Stimulated activated CD4-positive, alpha-beta T cell treated with anti-CD3 and anti-CD28 coated beads, Interleukin-12 subunit alpha, Interleukin-12 subunit beta, amount 100 ng/mL, for 48 hours (primary cell): ENCODE measurements at places on chromosomes 3 and 15.

GRCh38 chr3:116607205-116607604 lies 102.4 kb upstream of the TUSC7 start:
- DNase-seq: no peak

- no peak for DNase-seq
These were observed 1.0 kb upstream of the DLL4 start for GRCh38 chr15:40927873-40928806.

GRCh38 chr15:89963301-89964231 lies 37.6 kb upstream of the ZNF710 start:
- DNase-seq: no peak

DNA sequence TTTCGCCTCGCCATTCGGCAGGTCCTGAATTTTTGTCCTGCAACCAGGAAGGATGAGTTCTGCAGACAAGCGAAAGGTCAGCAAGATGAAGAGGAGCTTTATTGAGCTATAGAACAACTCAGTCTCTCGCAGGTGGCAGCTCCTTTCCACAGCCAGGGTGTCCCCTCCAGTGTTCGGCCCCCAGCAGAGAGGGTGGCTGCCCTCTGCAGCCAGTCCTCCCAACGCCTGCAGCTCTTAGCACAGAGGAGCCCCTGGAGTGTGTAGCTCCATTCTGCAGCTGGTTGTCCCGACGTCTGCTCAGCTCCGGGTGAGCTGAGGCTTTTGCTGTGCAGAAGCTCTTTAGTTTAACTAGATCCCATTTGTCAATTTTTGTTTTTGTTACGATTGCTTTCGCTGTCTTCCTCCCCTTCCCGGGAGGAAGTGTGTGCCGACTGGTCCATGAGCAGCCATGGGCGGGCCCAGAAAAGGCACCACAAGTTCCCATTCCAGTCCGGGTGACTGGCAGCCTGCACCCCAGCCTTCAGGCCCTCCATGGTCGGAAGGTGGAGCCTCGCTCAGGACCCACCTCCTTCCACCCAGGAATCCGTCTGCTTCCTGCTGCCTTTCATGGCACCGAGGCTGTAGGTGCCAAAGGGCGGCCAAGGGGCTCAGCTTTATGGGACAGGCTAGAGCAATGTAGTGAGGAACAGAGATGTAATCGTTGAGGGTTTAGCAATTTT lies 497.8 kb upstream of the CNTN4 start:
- no peak for DNase-seq

DNA sequence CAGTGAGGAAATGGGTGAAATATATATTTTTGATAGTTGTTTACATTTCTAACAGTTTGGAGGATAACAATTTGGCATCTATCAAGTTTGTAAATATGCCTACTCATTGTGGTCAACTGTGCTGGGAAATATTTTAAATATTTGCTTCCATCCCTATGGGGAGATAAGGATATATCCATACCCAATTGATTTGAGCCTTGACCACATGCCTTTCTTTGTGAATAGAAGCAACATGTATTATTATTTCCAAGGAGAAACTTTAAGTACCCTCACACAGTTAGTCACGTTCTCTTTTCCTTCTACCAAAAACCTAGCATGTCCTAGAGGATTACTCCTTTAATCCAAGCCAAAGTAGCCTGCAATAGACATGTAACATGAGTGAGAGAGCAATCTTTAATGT lies 245.4 kb upstream of the CBLB start:
- DNase-seq: no peak

DNA sequence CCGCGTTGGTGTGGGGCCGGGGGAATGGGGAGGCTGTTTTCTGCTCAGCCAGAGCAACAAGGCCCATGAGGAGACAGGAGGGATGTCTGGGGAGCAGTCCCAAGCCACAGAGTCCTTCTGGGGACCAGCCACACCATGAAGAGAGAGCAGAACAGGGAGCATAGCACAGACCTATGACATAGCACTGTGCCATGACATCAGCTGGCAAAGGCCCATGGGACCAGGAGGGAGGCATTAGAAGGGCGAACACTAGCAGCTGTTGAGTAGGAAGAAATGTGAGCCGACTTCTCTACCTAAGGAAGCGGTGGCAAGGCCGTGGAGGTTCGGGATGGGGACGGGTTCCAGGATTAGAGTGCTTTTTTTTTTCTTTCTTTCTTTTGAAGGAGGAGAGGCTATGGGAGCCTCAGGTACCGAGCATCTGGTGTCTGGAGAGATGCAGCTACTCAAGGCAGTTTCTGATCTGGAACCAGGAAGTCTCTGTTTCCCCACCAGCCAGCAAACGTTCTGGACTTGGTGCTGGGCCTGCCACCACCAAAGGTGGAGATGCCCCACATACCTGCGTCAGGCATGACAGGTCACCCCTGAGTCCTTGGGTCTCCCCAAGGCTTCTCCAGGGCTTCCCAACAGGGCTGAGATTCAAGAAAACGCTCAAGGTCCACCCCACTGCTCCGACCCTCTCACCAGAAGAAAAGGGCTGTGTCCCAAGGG lies 77.3 kb upstream of the CGNL1 start:
- no peak for DNase-seq

- DNase-seq: no peak
These were observed 175.0 kb upstream of the PFN2 start for GRCh38 chr3:150145659-150146058.

DNA sequence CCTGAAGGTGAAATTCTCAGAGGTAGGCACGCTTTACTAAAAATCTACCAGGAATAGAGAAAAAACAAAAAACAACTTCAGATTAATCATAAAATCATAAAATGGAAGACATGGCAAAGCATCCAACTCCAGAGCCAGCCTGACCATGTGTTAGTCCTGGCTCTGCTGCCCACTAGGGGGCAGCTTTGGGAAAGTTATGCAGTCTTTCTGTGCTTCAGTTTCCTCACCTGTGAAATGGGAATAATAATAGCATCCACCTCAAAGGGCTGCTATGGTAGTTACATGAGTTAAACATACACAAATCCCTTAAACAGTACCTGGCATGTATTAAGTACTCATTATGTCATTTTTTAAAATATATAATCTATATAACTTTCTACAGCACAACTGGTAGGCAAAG lies 52.3 kb downstream of the WNT5A start:
- DNase-seq: no peak

- DNase-seq: no peak
These were observed 6.9 kb downstream of the GALNT15 start for GRCh38 chr3:16181361-16181760.

- DNase-seq: no peak
These were observed 12.5 kb downstream of the DOCK3 start for GRCh38 chr3:50687127-50687751.

DNA sequence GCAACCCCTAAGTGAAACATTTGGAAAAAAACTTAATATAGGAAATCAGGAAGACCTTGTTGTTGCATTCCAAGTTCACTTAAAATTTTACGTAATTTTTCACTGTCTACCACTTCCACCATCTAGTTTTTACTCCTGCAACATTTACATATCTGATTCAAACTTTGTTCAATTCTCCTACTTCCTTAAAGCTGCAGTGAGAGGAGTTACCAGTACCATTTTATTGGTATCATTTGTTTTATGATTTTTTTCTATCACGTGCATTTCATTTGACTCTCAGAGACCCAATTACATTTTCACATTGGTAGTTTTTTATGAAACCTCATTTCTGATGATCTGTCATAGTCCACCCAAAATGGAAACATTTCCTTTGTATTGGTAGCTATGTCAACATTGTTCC lies 284.9 kb upstream of the MDFIC2 start:
- no peak for DNase-seq

DNA sequence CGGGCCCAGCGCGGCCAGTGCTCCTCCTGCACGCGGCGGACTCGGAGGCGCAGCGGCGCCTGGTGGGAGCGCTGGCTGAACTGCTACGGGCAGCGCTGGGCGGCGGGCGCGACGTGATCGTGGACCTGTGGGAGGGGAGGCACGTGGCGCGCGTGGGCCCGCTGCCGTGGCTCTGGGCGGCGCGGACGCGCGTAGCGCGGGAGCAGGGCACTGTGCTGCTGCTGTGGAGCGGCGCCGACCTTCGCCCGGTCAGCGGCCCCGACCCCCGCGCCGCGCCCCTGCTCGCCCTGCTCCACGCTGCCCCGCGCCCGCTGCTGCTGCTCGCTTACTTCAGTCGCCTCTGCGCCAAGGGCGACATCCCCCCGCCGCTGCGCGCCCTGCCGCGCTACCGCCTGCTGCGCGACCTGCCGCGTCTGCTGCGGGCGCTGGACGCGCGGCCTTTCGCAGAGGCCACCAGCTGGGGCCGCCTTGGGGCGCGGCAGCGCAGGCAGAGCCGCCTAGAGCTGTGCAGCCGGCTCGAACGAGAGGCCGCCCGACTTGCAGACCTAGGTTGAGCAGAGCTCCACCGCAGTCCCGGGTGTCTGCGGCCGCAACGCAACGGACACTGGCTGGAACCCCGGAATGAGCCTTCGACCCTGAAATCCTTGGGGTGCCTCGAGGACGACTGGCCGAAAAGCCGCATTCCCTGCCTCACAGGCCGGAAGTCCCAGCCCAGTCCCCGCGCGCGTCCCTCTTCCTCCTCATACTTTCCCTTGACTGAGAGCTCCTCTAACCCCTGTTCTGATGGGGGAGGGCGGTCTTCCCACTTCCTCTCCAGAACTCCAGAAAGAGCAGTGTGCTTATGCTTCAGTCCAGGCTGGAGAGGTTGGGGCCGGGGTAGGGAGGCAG lies 1.4 kb upstream of the IL17RC start:
- peak; percentile 32 for DNase-seq

DNA sequence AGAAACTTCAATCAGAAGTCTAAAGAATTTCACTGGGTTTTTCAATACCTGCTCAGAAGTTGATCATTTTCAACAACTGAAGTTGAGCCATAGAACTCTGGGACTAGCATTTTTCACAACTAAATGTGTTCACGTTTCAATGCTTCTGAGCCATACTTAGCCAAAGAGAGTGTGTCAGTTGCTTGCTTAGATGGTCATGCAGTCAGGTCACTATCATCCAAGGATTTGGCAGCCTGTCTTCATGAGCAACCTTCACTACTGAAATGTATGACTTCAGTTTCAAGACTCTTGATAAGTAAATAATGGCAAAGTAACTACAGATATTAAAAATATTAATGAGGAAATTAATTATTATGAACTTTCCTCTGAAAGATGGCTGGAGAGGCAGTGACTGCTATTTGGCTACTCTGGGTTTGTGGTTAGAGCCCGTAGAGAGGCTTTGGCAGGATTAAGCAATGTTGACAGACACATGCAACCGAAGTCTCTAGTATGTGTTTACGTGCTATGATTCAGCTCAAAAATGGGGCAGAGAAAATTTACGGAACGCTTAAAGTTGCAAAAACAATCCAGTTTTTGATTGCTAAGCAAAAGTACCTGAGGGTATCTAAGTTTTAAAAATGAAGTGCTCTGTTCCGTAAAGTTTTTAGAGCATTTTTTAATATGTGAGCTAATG lies 133.8 kb downstream of the GMNC start:
- DNase-seq: no peak

- DNase-seq: no peak
These were observed 5.1 kb upstream of the MTHFS start for GRCh38 chr15:79901958-79902357.

DNA sequence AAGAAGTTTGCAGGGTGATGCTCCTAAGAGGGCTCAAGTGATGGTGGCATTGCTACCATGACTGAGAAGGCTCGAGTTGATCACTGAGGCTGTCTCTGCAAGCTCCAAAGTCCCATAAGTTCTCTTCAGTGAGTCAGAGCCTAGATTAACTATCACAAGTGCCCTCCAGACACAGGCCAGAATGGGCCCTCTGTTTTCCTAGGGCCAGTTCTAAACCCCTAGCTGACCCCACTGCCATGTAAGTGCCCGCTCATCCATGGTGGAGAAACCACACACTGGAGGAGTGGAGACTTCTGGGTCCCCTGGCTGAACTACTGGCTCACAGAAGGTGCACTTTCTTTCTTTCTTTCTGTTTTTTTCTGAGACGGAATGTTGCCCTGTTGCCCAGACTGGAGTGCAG lies 87.6 kb upstream of the WNT5A start:
- no peak for DNase-seq

- DNase-seq: no peak
These were observed 2.5 kb upstream of the GPR176 start for GRCh38 chr15:39922462-39923092.

DNA sequence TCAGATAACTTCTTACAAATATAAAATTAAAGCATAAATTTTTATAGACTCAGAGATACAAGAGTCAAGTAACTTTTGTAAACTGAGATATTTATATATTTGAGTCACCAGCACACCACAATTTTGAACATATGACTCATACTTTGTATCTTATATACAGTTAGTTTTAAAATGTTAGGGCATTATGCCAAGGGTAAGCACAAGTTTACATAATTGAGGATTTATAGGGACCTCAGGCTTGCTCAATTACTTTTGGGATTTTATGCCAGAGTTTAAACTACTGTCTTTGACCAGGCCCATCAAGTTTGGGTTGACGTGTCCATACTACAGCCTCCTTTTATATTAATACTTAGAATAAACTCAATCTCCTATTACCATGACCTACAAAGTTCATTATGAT lies 7.4 kb upstream of the FGF7 start:
- DNase-seq: no peak
